ENCODE measurements at places on chromosomes 6 and 20.
A peak's percentile ranks its signal among the peaks of the same experiment; 100 is the strongest.

GRCh38 chr6:157096105-157096504 lies 227.2 kb downstream of the TMEM242 start:
- DNase-seq = no peak

- DNase-seq = no peak
These were observed 14.5 kb downstream of the RMND1 start for GRCh38 chr6:151437401-151437800.

DNA sequence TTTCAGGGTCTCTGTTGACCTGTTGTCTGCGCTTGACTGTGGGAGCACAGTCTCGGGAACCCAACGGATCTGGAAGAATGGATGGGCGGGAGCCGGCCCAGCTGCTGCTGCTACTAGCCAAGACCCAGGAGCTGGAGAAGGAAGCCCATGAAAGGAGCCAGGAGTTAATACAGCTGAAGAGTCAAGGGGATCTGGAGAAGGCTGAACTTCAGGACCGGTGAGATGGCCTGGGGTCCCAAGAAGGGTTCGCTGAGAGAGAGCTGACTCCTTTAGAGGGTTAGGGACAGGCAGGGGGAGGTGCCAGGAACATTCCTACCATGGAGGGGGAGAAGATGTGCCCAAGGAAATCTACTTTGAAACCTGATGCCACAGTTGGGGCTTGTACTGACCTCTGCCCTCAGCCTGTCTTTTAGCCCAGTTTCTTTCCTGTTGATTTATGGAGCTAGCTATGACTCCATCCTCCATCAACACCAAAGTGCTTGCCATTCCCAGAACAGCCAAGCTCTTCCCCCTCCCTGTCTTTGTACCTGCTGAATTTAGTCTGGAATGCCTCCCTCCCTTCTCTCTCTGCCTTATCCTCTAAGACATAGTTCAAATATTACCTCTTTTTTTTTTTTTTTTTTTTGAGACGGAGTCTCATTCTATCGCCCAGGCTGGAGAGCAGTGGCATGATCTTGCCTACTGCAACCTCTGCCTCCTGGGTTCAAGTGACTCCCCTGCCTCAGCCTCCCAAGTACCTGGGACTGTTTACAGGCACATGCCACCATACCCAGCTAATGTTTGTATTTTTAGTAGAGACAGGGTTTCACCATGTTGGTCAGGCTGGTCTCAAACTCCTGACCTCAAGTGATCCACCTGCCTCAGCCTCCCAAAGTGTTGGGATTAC lies 12.2 kb downstream of the CEP250 start:
- DNase-seq = no peak

GRCh38 chr20:17443131-17443858 lies 87.9 kb downstream of the BFSP1 start:
- DNase-seq = no peak

DNA sequence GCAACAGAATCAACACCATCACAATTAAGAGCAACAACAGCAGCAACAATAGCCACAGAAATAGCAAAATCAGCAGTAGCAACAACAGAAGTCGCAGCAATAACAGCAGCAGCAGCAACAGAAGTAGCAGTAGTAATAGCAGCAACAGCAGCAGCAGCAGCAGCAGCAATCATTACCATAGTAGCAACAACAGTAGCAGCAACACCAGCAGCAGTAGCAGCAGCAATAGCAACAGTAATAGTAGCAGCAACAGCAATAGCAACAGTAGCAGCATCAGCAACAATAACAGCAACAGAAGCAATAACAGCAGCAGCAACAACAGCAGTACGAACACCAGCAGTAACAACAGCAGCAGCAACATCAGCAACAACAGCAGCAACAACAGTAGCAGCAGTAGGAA lies 39.8 kb downstream of the SLC22A2 start:
- no peak for DNase-seq

DNA sequence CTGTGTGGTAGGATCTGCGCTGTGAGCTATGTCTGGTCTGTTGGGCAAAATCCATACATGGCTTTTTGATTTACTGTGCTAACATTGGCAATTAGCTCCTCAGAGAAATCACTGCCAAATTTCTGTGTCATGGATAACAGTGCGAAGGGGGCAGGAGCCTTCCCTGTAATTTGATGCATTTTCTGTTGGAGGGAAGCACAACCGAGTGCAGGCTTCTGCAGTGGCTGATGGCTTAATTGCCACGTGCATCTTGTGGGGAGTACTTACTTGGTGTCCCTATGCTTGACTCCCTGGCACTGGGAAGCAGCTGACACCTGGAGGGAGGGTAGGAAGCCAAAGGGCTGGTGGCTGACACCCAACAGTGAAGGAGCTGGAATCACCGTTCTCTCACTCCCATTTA lies 99.3 kb upstream of the PROKR2 start:
- DNase-seq = no peak

DNA sequence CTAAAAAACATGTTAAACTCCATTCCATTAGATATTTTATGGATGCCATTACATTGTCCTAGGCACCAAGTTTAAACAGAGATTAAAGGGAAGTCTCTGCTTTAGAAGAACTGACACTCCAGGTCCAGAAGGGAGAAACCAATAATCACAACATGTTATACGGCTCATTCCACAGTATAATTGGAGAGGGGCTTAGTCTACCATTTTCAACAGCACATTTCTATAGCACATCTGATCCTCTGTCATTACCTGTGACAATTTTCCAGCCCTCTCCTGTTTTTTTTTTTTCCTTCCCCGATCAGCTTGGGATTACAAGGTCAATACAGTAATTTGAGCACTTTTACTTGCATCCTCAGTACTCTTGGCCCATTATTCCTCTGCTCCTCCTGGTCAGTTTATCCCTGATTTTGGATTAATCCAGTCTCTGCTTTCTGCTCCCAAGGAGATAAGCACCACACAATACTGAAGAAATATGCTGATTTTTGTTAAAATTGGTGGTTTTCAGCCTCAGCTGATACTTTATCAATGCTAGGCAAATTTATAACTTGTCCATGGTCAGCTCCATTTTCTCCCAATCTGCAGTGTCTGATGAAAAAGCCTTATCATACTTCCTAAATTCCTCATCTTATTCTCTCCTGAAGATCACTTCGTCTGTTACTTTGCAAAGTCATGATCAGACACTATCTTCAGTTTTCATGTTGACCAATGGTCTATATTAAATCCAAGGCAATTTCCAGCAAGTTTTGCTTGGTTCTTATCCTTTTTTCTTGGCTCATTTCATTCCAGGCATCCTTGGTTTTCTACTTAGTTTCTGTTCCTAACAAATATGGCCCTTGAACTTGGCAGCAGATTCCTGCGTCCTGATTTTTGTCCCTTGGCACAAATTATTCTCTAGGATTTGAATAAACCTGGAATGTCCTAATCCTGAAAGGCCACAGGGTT lies 30.8 kb upstream of the SYNCRIP start:
- DNase-seq = no peak

- DNase-seq = no peak
These were observed 182.3 kb upstream of the RAB32 start for GRCh38 chr6:146361128-146361924.

- DNase-seq = no peak
These were observed 49.1 kb downstream of the FAM120B start for GRCh38 chr6:170355661-170356060.

DNA sequence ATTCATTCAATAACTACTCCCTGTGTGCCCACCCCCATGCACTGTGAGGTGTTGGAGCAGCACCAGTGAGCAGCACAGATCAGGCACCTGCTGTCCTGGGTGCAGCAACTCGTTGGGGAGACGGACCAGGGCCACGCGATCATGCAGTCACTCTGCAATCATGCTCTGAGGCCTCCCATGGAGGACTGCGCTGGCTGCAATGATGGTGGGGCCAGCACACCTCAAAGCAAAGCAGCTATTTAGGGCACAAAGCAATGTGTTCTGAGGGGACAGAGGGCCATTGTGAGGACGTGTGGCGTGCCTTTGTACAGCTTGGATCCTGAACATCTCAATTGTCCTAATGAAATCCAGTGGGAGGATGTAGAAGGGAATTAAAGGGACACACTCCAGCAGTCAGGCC lies 41.0 kb upstream of the MPC1 start:
- DNase-seq = no peak

GRCh38 chr6:7239590-7239948 lies 73.4 kb downstream of the SSR1 start:
- no peak for DNase-seq

DNA sequence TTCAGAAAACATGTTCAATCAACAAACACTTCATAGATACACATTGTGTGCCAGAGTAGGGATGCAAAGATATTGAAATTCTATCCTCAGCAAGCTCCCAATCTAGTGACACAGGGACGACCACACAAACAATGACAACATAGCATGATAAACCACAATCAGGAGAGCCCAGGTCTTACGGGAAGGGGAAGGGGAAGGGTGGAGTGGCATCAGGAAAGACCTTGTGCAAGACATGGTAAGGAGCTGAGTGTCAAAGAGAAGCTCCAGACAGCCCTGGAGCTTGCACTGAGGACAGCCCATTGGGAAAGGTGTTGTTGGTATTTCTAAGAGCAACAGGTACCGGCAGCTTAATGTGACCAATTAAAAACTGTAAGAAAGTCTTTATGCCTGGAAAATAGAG lies 103.6 kb downstream of the PDE7B start:
- no peak for DNase-seq

DNA sequence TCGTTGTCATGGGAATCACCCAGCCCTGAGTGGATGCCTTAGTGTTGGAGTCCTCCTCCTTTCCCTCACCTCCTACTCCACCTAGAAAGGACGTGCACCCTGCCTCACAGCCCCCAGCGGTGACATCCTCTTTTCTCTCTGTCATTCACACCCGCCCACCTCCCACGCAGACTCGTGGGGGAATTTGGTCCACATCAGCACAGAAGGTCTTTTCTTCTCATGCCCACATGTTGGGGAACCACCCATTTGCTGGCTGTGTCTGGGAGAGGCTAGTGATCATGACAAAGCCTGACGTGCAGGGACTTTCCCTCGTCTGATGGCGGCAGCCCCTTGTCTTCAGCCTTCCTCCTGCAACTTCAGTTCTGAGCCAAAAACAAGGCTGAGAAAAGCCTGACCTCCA lies 96.0 kb upstream of the CNKSR3 start:
- DNase-seq = no peak

- no peak for DNase-seq
These were observed 42.8 kb upstream of the TAF8 start for GRCh38 chr6:42007286-42008137.

GRCh38 chr6:138618168-138618567 lies 118.9 kb upstream of the NHSL1 start:
- no peak for DNase-seq

DNA sequence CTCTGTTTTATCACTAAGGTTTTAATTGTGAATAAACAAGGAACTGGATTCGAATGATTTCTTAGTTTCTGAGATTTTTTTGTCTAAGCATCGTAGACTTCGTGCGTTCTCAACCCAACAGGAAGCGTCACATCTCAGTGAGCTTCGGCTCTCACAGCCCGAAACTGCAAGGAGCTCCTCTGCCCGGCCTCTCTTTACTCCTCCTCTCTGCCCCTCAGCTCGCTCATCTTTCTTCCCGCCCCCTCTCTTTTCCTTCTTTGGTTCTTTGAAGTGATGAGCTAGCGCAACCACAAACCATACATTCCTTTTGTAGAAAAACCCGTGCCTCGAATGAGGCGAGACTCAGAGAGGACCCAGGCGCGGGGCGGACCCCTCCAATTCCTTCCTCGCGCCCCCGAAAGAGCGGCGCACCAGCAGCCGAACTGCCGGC lies 480 bp upstream of the NT5E start:
- DNase-seq = peak; percentile 47

DNA sequence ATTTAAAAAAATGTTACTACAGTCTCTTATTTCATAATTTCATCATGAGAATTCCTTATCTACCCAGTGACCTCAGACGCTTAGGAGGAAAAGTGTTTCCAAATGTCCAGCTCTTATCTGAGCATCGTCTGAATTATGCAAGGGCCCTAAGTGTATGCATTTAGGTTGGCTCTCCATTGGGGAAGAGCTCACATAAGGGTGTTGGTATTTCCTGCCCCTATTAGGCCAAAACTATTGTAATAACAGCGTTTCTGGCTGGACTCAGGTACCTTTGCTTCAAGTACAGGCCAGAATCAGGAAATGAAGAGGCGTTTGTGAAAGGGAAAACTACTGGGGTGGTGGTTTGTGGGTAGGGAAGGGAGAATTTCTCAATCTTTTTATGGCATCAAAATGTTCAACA lies 40.4 kb upstream of the SGK1 start:
- DNase-seq = no peak

DNA sequence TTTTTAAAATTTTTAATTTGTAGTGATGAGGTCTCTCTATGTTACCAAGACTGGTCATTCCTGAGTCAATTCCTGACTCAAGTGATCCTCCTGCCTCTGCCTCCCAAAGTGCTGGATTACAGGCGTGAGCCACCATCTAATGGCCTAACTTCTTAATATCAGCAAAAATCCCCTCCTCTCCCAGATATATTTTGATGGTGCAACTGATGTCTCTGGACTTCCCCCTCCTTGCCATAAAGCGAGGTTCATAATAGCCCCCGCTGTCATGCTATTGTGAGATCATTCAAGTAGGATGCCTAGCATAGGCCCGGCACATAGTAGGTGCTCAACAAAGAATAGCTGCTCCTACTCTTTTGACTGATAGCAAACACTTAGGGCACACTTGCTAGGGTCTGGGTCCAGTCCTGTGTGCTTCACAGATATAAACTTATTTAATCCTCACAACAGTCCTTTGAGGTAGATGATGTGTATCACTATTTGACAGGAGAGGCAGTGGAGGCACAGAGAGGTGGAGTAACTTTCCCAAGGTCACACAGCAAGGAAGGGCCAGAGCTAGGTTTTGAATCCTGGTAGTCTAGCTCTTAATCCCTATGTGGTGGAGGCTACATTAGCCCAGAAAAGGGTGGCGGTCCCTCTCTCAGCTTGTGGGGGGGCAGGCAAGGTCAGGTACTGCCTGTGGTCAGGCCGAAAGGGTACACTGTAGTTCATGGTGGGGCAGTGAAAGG lies 14.6 kb downstream of the SRC start:
- no peak for DNase-seq

DNA sequence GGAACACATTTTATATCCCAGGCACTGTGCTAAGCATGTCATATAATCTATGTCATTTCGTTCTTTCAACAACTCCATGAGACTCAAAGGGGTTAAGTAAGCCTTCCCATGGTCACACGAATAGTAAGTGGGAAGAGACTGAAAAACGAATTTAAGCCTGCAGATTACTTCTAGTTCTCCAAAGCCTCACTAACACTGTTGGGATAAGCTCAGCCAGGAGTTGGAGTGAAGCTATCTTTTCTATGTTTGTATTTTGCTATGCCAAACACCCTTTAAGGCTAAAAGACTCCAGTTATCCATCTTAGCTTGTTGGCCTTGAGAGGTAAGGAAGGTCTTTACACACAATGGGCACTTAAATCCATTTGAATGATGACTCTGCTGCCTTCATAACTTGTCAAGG lies 148.1 kb upstream of the UST start:
- no peak for DNase-seq

- DNase-seq = no peak
These were observed 32.5 kb downstream of the SUN5 start for GRCh38 chr20:32971703-32972161.

DNA sequence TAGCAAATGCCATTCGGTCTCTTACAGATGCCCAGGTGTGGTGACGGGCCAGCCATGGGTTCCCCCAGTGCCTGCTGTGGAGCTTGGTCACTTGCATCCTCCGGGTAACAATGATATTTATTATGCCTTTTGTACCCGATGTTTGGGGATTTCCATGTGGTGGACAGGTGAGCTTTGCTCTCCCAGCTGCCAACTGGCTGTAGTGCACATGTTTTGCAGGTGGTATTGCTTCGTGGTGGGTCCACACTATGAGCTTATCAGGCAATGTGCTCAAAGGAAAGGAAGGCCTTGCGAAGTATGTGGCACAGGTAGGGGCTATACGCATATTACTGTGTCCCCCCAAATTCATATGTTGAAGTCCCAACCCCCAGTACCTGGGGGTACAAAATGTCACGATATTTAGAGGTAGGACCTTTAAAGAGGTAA lies 4.2 kb upstream of the CTCFL start:
- no peak for DNase-seq

Measured in astrocyte of the cerebellum (primary cell).